ENCODE measurements at places on chromosomes 16 and 17. TPM values are rescaled to one million over a fixed set of nuclear protein-coding genes. Genes with fewer than 3 reads are reported as not detected.

The DBF4B gene
- 8.6 TPM for total RNA-seq

The C16orf86 gene
- 6.1 TPM for total RNA-seq

The WNT9B gene
- 0.15 TPM for total RNA-seq

DNA sequence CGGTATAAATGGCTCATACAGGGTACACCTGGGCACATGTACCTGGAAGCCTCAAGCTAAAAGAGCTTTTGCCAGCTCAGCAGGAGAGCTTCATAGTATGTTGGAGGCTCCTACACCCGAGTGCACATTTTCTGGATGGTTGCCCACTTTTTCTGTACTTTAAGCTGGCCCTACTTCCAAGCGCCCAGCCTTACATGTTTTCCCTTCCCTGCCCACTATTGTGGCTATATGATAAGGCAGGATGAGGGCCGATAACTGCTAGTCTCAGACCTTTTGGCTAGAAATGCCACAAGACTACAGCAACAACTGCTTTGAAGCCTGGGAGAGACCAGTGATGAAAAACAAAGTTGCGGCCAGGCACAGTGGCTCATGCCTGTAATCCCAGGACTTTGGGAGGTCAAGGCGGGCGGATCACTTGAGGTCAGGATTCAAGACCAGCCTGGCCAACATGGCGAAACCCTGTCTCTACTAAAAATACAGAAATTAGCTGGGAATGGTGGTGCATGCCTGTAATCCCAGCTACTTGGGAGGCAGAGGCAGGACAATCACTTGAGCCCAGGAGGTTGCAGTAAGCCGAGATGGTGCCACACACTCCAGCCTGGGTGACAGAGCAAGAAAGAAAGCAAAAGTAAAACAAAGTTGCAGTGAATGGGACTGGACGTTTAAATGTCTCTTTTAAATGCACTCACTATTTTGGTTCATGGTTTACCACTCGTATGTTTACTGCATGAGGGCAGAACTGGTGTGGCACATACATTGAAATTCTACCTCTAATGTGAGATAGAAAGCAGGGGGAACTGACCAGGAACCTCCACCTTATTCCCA is 14.2 kb upstream of the MARCHF10 start:
- peak; percentile 48 for DNase-seq
- no peak overlapping the region for H3K4me3 ChIP-seq
- no peaks in the 10 kb centered on the region for H3K27me3 ChIP-seq
- no peak overlapping the region for H3K27ac ChIP-seq
- H3K4me1 ChIP-seq, result peaks cover 2% of the 10 kb centered on the region
- H3K36me3 ChIP-seq, result no peaks in the 10 kb centered on the region

- no peak overlapping the region for H3K27ac ChIP-seq
- H3K27me3 ChIP-seq, result peaks cover 4% of the 10 kb centered on the region
- no peaks in the 10 kb centered on the region for H3K36me3 ChIP-seq
- H3K4me3 ChIP-seq, result no peak overlapping the region
These were observed 34.7 kb upstream of the RBBP6 start for GRCh38 chr16:24504472-24505345.

- DNase-seq, result no peak
- H3K4me1 ChIP-seq, result no peaks in the 10 kb centered on the region
- peaks cover 5% of the 10 kb centered on the region for H3K36me3 ChIP-seq
- no peak overlapping the region for H3K4me3 ChIP-seq
- H3K27me3 ChIP-seq, result no peaks in the 10 kb centered on the region
- H3K27ac ChIP-seq, result no peak overlapping the region
These were observed 17.7 kb downstream of the TAOK1 start for GRCh38 chr17:29407856-29408255.

Measured in lung (tissue), 17 donors.